ENCODE measurements at places on chromosomes 3 and 15.

- DNase-seq: no peak
These were observed 47.9 kb downstream of the KLF13 start for GRCh38 chr15:31374489-31374888.

DNA sequence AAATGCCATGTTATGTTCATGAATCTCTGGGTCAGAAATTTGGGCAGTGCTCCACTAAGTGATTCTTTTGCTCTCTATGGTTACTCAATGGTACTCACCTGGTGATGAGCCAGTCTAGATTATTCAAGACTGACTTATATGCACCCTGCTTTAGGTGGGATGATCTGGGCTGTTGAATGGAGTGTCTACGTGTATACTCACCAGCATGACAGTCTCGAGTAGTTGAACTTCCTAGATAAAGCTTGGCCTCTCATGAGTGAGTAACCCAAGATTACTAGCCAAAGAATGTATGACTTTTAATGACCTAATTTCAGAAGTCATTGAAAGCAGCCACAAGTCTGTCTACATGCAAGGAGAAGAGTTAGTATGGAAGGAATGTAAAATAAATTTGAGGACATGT lies 77.5 kb upstream of the CADM2 start:
- no peak for DNase-seq

- DNase-seq: no peak
These were observed 235.4 kb downstream of the XXYLT1 start for GRCh38 chr3:195035345-195036202.

GRCh38 chr3:140180603-140181002 lies 245.6 kb downstream of the CLSTN2 start:
- peak; percentile 33 for DNase-seq

DNA sequence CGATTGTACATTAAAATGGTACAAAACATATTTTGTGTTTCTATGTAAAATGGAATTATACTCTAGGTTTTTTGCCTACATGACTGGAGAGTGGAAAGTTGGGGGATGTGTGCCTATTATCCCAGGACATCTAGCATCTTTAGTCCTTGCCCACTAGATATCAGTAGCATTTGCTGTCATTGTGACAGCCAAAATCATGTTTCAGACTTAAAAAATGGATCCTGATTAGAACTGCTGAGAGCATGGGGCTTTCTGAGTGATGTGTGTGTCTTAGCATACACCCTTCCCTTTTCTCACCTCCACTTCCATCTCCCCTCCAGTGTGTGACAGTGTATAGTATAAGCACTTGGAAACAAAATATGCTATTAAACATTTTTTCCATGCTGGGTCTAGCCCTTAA lies 13.3 kb downstream of the ARMC8 start:
- DNase-seq: no peak

GRCh38 chr15:48778331-48778730 lies 32.5 kb downstream of the CEP152 start:
- no peak for DNase-seq

DNA sequence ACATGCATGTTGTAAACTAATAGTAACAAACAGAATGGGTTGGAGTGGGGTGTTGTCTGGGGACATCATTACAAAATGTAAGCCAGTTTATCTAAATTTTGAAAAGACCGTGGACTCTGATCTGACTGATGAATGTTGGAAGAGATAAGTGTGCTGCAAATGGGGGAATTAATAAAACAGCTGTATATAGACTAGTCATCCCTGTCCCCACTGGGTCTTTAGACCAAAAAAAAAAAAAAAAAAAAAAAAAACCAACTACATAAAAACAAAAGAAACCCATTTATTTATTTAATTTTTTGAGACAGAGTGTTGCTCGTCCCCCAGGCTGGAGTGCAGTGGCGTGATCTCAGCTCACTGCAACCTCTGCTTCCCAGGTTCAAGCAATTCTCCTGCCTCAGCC lies 20.0 kb downstream of the ARIH2 start:
- DNase-seq: no peak

DNA sequence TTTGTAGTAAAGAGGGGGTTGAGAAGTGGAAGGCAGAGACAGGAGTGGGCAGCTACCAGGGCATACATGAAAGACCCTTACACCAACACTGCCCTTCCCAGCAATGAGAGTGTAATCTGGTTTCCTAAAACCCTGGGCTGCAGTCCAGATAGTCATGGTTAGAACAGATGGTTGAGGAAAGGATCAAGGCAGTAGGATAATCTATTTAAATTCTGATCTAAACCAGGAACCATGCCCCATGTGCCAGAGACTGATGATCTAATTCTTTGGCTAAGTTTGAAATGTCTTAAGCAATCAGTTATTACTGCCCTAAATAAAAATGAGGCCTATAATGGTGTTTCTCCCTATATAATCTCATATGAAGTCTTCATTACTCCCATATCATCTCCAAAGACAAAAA lies 59.6 kb downstream of the PRTG start:
- DNase-seq: no peak

DNA sequence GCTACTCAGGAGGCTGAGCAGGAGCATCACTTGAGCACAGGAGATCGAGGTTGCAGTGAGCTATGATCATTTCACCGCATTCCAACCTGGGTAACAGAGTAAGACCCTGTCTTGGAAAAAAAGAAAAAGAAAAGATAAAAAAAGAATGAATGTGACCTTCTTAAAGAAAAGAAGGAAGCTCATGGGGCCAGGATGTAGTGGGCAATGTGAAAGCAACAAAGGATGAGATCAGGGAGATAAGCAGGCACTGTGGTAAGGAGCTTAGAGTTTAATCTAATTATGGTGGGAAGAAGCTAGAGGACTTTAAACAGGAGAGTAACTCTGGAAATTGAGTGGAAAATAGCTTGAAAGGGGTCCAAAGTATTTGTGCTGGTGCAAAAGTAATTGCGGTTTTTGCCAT lies 231.6 kb upstream of the UBE2E2 start:
- DNase-seq: no peak

GRCh38 chr3:109071350-109072142 lies 46.4 kb downstream of the MORC1 start:
- no peak for DNase-seq

DNA sequence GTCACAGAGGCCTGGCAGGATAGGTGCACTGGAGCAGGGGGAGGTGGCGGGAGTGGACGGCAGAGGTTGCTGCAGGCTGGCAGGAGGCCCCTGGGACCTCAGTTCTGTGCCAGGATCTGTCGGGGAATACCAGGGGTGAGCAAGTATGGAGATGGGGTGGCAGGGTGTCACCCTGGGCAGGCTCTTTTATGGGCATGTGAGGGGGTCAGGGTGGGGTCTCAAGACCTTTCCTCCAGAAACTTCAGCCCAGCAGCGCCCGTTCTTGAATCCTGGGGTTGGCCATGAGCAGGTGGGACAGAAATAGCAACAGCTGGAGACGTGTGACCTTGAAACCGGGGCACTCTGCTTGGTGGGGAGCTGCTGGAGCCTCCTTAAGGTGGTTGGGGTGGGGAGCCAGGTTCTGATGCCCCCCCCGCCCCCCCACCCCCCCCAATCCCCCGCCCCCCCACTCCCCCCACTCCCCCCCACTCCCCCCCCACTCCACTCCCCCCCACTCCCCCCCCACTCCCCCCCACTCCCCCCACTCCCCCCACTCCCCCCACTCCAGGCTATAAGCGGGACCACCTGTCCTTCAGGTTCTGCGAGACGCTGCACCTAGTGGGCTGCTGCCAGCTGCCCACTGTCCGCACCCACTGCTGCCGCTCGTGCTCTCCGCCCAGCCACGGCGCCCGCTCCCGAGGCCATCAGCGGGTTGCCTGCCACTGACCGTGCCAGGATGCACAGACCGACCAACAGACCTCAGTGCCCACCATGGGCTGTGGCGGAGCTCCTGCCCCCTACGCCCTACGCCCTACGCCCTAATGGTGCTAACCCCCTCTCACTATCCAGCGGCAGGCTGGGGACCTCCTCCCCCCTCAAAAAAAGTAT lies 84.9 kb downstream of the TBC1D2B start:
- DNase-seq: no peak

DNA sequence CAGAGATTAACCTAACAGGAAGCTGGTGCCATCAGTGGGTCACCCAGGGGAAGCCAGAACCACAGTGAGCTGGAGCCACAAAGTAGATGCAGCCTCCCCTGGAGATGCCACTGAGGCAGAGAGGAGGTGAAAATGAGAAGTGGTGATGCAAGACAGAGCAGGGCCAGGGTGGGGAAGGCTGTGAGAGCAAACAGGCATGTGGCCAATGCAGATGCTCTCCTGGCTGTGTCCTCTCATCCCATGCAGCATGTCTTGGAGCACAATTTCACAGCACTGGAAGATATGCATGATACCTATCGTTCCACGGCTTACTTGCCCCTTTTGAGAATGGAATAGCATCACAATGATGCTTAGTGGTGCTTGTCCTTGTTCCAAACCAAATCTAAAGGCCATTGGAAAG lies 126.3 kb downstream of the ABHD5 start:
- no peak for DNase-seq

DNA sequence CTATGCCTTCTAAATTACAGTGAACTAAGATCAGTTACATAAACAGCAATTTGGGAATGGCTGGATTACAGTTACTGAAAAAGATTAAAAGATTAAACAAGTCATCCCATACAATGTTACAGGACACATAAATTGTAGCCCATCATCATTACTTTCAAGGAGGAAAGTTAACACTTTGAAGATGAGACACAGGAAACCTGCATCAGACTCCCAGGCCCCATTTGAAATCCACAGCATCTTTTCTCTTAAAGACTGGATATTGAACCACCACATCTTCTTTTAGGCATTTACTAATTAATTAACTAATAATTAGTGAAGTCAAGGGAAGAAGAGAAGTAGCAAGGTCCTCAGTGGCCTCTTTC lies 170.2 kb downstream of the PLCL2 start:
- no peak for DNase-seq

DNA sequence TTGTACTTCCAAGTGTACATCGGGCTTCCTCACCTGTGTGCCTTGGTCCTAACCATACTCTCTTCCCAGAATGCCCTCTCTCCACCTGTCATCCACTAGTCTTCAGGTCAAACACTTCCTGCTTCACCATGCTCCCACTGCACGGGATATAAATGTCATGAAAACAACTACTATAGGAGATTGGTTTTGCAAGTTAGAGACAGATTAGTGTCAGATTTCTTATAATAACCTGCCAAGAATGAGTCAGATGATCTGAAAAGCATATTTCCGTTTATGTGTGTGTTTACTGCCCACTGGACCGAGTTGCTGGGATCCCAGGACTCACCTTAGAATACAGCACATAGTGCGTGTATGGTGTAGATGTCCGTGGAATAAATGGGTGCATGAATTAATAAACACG lies 21.4 kb downstream of the PLA1A start:
- DNase-seq: no peak

DNA sequence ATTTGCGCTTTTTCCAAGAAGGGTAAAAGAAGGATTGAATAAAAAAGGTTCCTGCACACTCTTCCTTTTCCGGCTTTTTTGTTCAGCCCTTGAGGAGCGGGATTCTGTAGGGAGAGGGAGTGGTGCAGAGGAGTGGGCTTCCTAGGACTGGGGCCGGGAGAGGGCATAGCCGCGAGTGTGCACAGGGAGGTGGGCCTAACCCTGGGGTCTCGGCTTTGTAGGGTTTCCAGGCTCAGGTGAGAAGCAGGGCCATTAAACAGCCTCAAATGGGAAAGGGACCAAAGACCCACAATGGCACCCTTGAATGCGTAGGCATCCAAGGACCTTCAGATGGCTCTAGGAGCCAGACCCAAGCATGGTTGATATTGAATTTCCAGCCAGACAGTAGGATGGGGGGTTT lies 35.4 kb upstream of the RAB6B start:
- no peak for DNase-seq

DNA sequence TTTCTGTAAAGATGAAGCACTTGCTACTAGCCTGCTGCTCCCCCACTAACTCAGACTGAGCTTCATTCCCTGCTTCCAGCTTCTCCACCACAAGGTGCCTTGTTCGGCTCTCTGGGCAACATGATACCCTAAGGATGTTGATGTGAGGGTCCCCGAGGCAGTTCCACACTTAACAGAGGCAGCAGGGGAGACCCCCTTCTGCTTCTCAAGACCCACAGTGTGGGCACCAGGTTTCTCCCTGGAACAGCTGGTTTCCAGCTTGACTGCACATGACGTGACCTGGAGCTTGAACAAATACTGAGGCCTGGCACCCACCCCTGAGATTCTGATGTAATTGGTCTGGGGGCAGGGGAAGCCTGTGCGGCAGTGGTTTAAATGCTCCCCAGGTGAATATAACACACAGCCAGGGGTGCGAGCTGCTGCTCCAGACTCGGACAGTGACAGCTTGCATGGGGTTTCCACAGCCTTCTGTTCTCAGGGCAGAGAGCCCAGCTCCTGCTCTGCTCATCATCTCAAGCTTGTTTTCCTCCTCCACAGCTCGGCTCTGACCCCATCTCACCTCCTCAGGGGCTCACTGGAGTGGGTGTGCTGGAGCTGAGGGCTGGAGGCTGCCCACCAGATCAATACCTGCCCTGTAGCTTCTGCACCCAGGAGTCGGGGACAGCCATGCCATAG lies 95.0 kb upstream of the HACD2 start:
- DNase-seq: no peak

GRCh38 chr3:112627419-112627818 lies 13.5 kb downstream of the CCDC80 start:
- DNase-seq: no peak

DNA sequence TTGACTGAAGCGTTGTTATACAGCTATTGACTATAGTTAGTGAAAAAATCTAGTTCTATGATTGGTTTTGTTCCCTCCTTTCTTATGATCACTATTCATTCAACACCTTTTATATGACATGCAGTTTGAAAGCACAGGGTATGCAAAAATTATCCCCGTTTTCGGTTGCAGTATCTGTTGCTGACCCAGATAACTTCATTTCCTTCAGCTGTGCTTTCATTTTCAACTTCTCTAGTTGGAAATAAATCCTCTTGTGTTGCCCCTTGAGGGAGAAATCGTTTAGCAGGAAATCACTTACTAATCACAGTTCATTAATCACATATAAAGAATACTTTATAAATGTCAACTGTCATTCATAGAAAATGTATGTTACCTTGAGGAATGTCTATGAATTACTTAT lies 55.1 kb downstream of the MBNL1 start:
- DNase-seq: no peak

DNA sequence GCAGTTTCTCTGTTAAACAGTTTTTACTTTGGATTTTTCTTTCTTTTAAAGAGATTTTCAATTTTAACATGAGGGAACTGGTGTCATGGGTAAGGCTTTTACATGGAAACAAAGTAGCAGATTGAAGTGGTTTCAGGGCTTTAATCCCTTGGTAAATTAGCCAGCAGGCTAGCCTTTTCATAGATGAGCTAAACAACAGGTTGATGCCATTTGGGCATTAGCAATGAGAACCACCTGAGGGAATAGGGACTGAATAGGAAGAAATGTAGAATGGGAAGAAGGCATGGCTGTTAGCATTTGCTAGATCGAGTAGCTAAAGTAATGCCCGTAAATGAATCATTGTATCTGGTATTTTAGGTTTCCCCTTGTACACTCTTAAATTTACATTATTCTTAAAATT lies 165.5 kb upstream of the MLF1 start:
- DNase-seq: no peak

GRCh38 chr3:32303977-32304881 lies 65.7 kb downstream of the CMTM8 start:
- no peak for DNase-seq

- no peak for DNase-seq
These were observed 15.6 kb downstream of the FRMD4B start for GRCh38 chr3:69370156-69370883.

Measured in NCI-H2227 treated with DMSO at 0.1 percent for 48 hours (cell line).